ENCODE measurements at places on chromosomes 4 and X.
A peak's percentile ranks its signal among the peaks of the same experiment; 100 is the strongest.

DNA sequence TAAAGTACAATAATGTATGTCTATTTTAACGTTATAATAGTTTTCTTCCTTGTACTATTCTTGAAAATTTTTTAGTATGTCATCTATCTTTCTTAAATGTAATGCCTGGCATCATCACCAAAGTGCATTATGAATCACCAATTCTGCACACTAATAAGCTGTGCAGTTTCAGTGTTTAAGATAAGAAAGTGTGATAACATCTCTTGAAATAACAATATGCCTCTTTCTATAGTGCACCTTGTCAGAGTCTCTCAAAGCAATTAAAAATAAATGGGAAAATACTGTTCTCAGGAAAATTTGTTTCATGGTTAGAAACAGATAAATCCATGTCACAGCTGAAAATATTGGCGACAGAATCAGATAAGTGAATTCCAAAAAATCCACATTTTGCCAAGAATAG, 457.4 kb upstream of the PCDH10 start:
- DNase-seq = no peak

DNA sequence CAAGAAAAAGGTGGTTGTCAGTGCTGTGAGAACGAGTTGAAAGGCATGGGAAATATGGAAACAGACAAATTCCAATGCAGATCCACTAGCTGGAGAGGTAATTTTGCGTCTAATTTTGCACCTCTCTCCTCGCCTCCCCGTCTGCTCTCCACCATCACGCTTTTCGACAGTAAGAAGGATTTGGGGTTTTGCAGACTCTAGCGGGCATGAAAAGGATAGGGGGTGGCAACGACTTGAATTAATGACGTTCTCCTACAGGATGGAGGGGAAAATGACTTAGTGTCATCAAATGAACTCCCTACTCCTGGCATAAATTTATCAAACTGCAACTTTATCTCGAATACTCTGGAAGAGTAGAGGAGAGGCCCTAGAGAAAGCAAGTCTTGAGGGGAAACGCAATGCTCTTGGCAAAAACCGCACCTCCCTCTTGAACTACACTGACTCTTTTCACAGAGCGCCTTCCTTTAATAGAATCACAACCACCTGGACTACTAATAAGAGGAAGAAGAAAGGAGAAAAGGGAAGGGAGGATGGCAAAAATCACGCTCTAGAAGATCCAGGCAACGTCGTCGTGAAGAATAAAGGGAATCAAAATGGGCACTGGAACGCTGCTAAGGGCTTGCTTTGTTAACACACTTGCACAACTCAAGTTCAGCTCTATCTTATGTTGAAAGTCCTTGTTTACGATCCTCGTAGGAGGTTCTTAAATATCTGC, 871 bp upstream of the SLITRK2 start:
- no peak for DNase-seq

DNA sequence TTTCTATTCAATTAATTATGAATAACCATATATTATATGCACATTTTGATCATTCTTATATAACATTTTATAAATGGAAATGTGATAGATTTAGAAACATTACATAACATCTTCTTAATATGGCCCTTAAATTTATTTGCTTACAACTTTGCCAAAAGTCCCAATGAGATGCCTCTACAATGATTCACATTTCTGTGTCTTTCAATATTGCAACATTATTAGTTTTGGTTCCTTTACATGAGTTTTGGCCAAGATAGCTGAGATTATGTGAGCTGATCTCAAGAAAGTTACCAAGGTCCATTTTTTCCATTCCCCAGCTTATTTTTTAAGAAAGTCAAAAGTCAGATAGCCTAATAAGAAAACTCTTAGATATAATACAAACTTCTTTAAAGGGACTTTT, 361.2 kb downstream of the PCDH7 start:
- no peak for DNase-seq

- no peak for DNase-seq
Measured at GRCh38 chr4:181820553-181820952, 422.6 kb upstream of the TENM3 start.

GRCh38 chrX:145751943-145752342, 65.7 kb upstream of the SLITRK2 start:
- no peak for DNase-seq

- no peak for DNase-seq
Measured at GRCh38 chr4:69835766-69836165, 24.2 kb downstream of the SULT1E1 start.

DNA sequence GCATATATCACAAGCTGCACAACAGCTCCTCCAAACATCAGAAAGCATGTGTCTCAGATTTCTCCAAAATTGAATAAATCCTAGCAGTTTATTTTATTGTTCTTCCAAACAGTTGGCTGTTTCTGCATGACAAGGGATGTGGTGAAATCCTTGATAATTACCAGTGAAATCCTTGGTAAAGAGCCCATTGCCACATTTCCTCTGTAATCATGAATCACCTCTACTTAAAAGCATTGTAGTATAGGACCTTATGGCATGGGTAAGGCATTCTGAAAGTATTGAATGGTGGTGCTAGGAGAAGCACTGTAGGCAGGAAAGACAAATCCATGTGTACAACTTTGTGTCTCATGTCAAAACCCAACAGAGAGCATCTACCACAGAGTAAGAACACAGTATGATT, 135.8 kb upstream of the NDST3 start:
- DNase-seq = peak; percentile 14

GRCh38 chr4:22264261-22264660, 251.6 kb downstream of the ADGRA3 start:
- no peak for DNase-seq

DNA sequence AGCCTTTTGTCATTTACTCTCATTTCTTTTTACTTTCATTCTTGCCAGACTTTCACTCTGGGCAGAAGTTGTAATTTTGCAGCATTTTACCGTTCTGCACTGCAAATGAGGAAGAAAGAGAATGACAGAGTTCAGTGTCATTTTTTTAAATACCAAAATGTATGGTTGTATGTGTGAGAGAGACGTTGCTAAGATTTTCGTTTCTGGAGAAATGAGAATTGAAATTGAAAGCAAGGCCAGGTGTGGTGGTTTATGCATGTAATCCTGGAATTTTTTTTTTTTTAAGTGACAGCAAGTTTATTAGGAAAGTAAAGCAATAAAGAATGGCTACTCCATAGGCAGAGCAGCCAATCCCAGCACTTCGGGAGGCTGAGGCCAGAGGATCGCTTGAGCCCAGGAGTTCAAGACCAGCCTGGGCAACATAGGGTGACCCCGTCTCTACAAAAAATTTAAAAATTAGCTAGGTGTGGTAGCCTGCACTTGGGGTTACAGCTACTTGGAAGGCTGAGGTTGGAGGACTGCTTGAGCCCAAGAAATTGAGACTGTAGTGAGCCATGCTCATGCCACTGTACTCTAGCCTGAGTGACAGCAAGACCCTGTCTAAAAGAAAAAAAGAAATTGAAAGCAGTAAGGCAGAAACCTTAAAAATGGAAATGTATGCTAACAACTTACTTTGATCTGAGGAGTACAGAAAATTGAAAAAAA, 12.9 kb downstream of the DCK start:
- DNase-seq = no peak

GRCh38 chrX:42755815-42756214, 22.1 kb downstream of the PPP1R2C start:
- DNase-seq = peak; percentile 15

GRCh38 chr4:7511525-7511924, 76.8 kb upstream of the PSAPL1 start:
- no peak for DNase-seq

DNA sequence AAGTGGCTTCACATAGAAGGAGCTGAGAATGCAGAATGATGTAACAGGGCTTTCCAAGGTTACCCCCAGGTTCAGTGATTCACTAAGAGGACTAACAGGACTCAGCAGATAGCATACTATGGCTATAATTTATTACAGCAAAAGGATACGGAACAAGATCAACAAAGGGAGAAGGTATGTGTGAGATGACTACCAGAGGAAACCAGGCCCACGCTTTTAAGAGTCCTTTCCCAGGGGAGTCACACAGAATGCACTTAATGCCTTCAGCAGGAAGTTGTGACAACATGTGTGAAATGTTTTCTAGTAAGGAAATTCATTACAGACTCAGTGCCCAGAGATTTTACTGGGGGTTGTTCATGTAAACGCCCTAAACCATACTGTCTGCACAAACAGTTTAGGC, 373.6 kb upstream of the MAGEB2 start:
- peak; percentile 95 for DNase-seq

DNA sequence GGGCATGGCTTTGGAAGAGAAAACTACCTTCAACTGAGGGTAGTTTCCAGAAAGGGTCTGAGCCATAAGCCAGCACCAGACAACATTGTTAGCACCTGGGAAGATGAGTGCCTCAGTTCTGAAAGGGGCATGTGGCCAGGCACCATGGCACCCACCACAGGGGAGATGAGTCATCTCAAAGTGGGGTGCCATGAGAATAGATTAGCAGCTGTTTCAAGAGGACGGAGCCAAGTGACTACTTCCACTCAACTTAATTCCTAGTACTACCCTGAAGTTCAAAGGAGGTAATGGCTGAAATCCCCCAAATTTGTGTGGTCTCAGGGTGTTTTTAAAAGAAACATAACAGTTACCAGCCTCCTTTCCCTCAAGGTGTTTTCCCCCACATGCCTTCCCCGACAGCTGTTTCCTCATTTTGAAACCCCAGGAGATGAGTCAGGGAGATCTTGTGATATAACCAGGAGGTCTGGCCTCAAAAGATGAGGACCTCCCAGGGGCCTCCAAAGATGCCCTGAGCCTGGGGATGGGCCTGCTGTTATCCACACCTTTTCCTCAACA, 27.8 kb upstream of the FTHL17 start:
- no peak for DNase-seq

DNA sequence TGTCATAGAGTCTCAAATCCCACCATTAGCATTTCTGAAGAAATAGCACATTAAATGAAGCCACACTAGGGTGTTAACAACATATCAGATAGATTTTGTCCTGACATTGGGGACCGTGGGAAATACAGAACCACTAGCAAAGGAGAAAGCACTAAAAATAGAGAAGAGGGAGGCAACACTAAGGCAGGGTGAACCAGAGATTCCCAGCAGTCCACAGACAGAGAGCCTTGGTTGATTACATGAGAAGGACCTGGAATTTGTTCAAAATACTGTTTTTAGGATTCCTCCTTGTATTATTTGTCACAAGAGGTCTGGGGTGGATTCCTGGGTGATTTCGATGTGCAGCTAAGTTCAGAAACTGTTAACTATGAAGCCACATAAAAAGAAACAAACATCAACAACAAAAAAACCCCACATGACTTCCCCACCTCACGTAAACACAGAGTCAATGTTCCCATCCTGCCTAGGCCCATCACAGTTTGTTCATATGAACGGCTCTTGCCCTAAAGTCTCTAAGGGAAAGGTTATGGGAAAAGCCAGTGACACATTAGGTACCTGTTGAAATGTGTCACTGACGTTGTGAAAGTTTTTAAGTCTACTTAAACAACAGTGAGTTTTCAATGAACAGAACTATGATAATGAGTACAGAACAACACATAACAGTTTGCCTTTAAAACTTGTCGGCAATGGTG, 23.6 kb upstream of the GRSF1 start:
- DNase-seq = no peak

- no peak for DNase-seq
Measured at GRCh38 chrX:24498975-24499374, 33.9 kb downstream of the PDK3 start.

- no peak for DNase-seq
Measured at GRCh38 chr4:7194251-7195140, 2.2 kb downstream of the SORCS2 start.

GRCh38 chrX:110167952-110168451, 149.9 kb downstream of the AMMECR1 start:
- peak; percentile 61 for DNase-seq

DNA sequence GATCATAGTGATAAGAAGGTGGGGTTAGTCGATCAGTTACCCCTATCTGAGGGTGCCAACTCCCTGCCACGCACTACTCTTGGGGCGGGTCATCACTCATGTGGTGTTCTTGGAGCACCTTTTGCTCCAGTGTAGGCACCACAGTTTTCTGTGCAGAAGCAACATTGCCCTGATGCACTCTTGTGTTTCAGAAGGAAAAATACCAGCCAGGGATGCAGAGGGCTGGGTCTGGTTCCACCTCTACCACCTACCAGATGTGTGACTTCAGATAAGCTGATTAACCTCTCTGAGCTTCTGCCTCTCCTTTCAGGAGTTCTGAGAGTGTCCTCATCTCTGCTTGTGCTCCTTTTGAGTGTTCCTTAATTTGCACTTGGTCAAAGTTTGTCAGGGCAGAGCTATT, 29.9 kb upstream of the PROM1 start:
- no peak for DNase-seq

- no peak for DNase-seq
Measured at GRCh38 chrX:107325467-107325866, 119.1 kb downstream of the DNAAF6 start.

DNA sequence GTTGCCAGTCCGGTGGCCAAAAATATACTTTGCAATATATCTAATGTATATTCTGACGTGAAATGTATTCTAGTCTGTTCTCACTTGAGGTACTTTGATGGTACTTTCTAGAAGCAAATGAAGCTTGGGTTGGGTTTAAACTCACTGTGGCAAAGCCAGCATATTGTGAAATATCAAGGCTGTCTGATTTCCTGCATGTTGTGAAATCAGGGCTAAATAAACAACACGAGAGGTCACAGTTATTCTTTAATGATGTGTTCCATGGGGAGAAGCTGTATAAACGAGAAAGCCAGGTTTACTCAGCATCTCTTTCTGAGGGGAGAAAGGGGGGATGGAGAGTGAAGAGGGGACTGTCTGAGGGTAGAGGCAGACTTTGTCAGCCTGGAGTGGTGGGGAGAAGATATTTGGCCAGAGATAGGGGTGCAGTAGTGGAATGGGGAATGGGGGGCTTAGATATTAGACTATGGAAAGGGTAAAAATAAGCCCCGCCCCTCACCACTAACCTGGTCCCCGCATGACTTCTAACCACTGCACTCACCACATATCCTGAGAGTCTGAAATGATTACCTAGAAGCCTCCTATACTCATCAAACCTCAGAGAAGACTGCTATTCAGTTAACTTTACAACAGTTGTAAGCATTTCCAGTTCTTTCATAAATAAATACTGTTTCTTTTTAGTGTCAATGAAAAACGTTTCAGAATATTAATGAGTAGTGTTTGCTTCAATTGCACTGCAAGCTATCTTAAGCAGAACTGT, 5.9 kb upstream of the SCARB2 start:
- DNase-seq = no peak

DNA sequence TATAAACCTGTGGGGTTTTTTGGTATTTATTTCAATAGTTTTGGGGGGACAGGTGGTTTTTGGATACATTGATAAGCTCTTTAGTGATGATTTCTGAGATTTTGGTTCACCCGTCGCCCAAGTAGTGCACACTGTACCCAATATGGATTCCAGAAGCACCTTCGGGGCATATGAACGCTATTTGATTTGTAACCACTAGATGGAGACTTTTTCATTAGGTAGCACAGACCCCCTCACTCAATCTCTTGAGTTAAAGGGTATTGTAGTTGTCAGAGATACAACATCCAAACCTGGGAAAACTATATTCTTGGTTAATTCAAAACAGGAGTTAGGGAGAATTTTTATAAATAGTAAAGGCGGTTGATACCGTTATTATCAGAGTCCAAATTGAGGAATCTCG, 79.8 kb downstream of the SPANXN3 start:
- peak; percentile 21 for DNase-seq
